RWPE2 (cell line): ENCODE measurements at places on chromosomes 3 and 15.
A peak's percentile ranks its signal among the peaks of the same experiment; 100 is the strongest.

DNA sequence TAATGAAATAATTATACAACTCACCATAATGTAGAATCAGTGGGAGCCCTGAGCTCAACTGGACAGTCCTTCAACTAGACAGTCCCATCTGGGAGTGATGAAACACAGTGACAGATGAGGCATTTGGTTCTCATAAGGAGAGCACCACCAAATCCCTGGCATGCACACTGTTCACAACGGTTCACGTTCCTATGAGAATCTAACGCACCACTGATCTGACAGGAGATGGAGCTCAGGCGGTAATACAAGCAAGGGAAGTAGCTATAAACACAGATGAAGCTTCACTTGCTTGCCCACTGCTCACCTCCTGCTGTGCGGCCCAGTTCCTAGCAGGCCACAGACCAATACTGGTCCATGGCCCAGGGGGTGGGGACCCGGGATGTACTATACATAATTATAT lies 17.0 kb downstream of the PRKAR2A start:
- no peak for DNase-seq

DNA sequence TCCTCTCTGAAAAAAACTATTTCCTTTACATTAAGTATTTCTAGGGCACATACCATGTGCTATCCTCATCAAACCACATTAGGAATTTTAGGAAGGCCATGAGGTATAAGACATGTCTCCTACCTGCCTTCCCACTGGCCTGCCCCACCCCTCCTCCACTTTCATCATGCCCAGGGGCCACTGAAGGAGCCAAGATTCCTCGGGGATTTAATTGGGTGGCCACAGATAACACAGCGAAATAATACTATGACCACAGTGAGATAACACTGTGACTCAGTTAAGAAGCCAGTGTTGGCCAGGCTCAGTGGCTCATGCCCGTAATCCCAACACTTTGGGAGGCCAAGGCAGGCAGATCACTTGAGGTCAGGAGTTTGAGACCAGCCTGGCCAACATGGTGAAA lies 9.8 kb upstream of the BMF start:
- DNase-seq, result no peak

- peak; percentile 91 for DNase-seq
These were observed 783.7 kb downstream of the AGBL1 start for GRCh38 chr15:86863226-86863915.

GRCh38 chr15:45253330-45253729 lies 1.3 kb downstream of the SLC28A2 start:
- no peak for DNase-seq

DNA sequence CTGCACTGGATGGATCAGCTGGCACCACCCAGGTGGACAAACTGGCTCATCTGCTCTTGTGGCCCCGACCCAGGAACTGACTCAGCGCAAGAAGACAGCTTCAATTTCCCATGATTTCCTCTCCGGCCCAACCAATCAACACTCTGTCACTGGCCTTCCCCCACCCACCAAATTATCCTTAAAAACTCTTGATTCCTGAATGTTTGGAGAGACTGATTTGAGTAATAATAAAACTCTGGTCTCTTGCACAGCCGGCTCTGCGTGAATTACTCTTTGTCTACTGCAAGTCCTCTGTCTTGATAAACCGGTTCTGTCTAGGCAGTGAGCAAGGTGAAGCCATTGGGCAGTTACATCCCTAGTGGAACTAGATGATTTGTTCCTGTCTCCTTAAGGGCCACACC lies 16.1 kb downstream of the BDH1 start:
- no peak for DNase-seq

- no peak for DNase-seq
These were observed 205.6 kb downstream of the NECTIN3 start for GRCh38 chr3:111277226-111277625.

- DNase-seq, result peak; percentile 58
These were observed 5.0 kb upstream of the SKOR1 start for GRCh38 chr15:67820122-67820991.

DNA sequence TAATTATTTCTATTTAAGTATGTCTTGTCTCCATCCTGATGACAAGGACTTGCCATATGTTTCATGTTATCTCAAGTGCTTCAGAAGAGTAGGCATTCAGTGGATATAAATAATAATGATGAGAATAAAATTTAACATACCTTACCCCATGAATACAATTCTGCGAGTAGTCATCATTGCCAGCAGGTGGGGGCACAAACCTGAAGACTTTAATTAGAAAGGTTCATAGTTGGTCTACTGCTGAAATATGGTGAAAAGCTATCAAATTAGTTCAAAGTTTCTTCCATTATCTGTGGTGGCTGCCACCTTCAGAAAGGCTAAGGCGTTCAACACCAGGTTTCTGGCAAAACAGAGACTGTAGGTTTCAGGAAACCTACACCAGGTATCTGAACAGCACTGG lies 100.9 kb downstream of the P3H2 start:
- DNase-seq, result no peak
